ENCODE measurements at places on chromosomes 7 and 10.

GRCh38 chr7:116478834-116479233 is 20.7 kb upstream of the CAV2 start:
- DNase-seq = no peak

GRCh38 chr10:94602729-94603515 is 57.3 kb downstream of the HELLS start:
- DNase-seq = no peak

- DNase-seq = no peak
Measured at GRCh38 chr7:465710-466400, 53.8 kb downstream of the PDGFA start.

DNA sequence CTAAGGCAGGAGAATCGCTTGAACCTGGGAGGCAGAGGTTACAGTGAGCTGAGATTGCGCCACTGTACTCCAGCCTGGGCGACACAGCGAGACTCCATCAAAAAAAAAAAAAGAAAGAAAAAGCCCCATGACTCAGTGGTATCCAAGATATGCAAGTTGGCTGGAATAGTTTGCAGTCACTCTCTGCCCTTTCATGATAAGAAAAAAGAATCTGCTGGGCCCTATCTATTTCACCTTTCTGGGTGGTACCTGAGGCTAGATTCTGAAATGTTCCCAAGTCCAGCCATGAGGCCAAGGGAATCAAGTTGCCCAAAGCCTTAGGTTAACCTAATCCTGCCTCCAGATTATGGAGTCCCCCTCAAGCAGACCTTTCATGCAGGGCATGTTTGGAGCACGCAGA is 24.3 kb downstream of the NKX2-3 start:
- no peak for DNase-seq

DNA sequence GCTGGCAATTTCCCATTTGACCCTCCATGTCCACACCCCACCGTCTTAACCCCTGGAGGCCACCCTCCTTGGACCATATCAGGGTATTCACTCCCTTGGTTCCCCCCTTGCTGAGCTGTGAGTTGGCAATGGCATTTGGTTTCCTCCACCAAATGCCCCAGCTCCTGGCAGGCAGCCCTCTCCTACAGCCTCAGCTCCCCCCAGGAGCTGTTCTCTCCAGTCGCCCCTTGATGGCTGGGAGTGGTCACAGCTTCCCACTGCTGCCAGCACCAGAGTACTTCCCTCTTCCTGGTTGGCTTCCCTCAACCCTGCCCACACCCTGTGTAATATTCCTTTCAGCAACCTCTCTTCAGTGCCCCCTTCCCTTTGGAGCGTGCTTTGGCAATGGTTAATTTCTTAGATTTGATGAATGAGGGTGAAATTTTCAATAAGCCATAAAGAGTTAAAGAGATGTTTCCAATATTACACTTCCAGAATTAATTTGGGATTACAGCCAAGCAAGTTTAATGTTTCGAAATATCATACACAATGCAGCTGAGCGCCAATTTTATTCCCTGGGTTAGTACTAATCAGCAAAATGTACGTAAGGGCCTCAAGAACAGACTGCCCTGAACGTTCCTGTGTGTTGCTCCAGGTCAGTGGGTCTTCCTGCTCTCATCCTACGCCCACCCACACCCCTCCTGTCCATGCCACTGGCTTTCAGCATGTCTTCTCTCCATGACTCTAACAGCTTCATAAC is 207.1 kb upstream of the NFE2L3 start:
- DNase-seq = no peak

- DNase-seq = no peak
Measured at GRCh38 chr10:37711617-37712488, 145.6 kb downstream of the ZNF248 start.

- no peak for DNase-seq
Measured at GRCh38 chr10:15188603-15189002, 20.1 kb upstream of the NMT2 start.

GRCh38 chr10:34407324-34407805 is 407.7 kb downstream of the PARD3 start:
- no peak for DNase-seq

- peak; percentile 6 for DNase-seq
Measured at GRCh38 chr7:17910377-17910776, 29.9 kb downstream of the SNX13 start.

DNA sequence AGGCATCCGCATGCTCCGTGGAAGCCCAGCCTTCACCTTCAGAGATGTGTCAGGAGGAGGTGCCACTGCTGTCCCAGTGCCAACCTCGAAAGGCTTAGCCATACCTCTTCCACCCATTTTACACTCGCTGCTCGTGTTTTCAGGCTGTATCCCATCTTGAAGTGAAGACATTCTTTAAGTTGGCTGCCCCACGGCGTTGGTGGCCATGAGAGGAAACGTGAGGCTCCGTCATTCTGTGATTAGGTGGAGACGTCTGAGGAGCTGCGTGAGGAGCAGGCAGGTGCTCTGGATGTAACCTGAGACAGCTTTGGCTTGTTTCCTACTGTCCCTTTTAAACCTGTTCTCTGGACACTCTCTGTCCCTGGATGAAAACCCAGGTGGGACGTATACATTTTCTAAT is 159.9 kb upstream of the RNF32 start:
- DNase-seq = no peak

DNA sequence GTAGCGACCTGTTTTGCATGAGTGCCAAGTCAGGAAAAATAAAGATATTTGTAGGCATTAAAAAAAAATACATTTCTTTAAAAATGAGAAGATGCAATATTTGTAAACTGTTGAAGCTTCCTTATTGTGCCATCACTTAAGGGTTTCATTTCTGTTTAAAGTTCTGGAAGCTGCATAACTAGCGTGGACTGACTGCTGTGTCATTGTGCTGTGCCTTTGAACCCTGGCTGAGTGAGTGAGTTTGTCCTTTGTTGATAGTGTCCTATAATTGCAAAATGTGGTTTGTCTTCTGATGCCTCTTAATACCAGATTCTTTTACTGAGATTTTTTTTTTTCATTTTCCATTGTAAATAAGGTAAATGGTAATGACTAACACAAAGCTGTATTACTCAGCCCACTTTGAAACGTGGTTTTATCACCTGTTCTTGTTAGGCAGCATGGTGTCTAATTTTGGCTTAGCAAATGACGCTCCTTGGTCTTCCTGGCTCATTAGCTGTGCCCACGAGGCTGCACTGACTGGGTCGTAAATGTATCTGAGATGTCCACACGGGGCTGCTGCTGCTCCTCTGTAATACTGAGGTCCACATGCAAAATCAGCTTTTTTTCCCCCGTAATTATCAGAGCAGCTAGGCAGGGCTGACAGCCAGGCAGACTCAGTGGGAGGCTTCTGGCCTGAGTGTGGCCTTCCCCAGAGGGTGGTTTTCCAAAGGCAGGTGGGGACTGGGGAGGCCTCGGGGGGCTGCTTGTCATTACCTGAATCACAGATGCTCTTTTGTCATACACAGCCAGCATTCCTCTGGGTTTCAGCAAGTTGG is 14.8 kb downstream of the ZSCAN25 start:
- DNase-seq = no peak

Measured in HS-5 (cell line).